ENCODE measurements at places on chromosomes 2 and 18.
A peak's percentile ranks its signal among the peaks of the same experiment; 100 is the strongest.

GRCh38 chr18:23324056-23324811 is 128.9 kb upstream of the RIOK3 start:
- DNase-seq = no peak

- DNase-seq = no peak
Measured at GRCh38 chr18:8747440-8747937, 42.1 kb downstream of the MTCL1 start.

DNA sequence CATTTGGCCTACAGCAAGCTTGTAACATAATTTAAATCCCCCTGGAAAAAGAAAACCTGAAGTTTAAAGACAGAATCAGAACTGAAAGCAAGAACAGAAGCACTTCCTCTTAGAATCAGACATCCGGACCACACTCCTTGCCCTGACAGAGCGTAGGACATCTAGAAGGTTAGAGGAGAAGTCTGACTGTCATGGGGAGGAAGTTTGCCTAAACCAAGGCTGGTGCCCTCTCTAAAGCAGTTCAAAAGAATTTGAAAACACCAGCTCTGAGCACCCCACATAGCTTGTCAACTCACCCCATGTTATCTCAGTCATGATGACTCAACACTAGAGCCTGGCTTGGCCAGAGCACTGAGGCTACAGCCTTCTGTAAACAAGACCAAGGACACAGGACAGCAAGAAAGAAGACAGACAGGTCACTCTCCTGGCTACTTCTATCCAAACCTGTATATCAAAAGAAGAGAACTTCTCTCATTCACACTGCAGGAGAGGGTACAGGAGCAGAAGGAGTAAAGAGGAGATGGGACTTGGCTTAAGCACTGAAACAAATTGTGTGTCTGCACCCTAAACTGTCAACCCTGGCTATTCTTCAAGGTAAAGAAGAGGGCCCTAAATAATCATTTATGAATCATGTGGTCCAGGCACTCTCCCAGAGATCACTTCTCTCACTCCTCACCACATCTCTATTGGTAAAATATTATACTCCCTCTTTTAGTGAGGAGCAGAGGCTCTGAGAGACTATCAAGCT is 198.6 kb downstream of the MEMO1 start:
- DNase-seq = peak; percentile 47

DNA sequence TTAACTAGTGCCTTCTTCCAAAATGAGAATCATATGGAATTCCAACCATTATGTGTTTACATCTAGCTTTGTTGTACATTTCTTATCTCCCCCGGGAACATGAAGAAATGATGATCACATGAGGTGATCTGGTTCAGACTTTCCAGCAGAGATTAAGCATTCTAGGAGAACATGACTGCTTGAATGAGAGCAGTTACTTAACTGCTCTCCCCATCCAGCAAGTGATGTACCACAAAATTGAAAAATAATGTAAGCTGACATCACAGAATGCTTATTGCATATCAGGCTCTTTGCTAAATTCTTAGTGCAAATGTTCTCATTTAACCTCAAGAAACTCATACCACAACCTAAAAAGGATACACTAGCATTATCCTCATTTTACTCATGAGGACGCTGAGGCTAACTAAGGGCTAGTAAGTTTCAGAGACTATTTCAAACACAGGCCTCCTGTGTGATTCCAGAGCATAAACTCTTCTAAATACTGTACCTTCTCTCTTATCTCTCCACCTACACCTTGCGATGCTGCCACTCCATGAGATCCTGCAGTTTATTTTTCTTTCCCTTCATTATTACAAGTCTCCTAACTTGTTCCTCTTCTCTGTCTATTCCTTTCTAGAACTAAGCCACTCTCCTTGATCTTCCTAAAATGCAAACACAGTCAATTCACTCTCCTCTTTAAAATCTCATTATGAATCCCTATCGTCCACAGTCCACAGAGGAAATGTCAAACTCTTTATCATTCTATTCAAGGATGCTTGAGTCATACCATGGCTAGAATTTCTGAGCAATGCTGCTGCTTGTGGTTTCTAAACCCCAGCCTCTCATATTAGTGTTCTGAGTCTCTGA is 1224.8 kb upstream of the ZEB2 start:
- DNase-seq = peak; percentile 5

DNA sequence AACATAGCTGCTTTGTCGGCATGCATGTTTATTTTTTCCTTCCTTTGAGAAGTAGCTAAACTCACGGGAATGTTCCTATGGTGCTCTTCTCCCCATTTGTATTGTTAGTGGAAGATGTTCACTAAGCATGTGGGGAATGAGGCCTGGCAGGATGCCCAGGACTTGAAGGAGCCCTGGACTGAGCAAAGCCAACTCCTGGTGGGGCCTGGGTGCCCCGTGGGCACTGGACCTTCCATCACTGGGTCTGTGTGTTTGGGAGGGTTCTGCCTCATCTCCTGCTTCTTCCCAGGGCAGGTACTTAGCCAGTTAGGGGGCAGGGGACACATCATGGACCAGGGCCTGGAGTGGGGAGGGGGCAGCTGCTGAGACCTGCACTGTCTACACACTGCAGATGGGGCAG is 49.3 kb downstream of the ACAA2 start:
- no peak for DNase-seq

DNA sequence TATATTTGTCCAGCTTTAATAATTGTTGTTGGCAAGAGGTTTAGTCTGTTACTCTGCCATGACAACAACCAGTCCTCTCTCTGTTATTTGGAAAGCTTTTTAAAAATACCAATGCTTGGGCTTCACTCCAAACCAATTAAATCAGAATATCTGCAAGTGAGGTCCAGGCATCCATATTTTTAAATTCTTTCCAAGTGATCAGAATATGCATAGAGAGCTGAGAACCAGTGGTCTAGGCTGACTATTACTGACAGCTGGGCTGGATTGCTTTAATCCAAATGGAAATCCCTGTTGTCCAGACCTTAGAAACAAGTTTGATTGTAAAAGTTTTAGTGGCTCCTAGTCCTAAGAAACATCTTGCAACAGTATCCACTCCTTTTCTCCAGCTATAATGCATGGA is 1059.7 kb upstream of the ACVR2A start:
- no peak for DNase-seq
